ENCODE measurements at places on chromosomes 5 and 9.

DNA sequence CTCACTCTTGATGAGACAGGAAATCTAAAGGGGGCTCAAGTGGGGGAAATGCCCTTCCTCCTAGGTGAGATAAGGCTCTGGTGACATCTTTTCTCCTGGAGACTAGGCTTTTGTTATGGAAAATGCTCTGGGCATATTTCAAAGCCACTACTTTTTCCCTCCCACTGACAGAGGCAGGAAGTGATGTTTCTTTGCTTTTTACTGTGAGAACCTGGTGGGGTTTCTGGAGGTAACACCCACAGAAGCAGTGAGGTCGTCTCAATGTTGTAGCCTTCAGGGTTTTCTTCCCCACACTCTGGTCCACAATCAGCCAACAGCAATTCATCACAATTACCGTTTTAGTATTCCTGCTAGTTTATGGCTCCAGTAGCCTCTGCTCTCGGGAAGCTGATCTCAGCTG is 41.4 kb upstream of the FAM240B start:
- DNase-seq = no peak

- no peak for DNase-seq
These were observed 93.9 kb downstream of the CD180 start for GRCh38 chr5:67102708-67103107.

DNA sequence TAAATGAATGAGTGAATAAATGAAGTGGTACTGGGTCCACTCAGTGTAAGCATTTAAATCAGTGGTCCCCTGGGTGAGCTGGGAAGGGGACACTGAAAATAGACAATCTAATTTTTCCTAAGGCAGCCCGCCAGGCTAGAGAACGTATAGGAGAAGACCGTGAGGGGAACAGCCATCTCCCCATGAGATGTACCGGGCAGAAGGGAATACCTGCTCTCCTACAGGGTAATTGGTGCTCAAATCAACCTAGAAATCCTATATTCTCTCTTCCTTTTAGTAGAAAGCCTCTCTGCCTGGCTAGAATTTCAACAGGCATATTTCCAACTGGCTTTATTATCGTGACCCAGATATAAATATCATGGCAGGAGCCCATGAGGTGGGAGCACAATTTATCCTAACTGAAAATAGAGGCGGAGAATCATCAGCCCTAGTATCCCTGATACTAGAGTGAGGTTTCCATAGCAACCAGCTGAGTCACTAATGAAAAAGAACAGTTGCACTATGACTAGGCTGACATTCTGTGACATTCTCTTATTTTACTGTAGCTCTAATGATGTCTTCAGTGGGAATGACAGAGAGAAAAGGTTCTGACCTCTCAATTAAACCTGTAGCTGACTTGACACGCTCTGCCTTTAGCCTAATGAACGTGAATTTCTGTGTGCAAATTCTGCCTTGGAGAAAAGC is 96.5 kb upstream of the CAST start:
- DNase-seq = no peak

- DNase-seq = no peak
These were observed 203.7 kb downstream of the NXNL2 start for GRCh38 chr9:88738709-88739108.

DNA sequence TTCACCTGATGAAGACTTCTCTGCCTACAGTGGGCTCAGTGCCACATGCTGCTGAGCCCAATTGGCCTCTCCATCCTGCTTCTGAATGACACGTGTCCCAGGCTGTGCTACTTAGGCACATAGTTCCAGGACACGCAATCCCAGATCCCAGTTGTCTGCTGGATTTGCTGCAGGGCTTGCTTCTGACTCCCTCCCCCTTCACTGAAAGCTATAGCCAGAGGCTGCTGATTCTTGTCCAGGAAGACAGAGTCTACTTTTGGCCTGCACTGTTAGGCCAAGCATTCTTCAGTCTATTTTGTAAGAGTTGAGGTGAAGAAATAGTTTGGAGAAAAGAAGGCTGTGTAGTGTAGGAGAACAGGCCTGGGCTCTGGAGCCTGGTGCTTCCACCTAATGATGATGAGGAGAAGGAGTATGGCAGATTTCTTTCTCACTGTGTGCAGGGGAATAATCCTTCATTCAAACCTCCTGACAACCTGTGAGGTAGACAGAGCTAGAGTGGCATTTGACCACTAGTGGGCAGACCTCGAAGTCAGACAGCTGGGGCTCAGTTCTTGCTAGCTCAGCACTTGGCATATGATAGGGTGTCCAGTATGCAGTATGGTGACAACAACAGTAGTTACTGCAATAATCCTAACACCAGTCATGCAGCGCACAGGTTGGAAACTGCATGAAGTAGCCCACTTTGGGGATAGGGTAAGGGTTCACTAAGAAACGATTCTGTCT is 19.5 kb upstream of the ASPN start:
- DNase-seq = peak; percentile 50

- no peak for DNase-seq
These were observed 301.7 kb upstream of the PCSK5 start for GRCh38 chr9:75588808-75589207.

- DNase-seq = peak; percentile 24
These were observed 53.4 kb downstream of the GALNT12 start for GRCh38 chr9:98860871-98861293.

- DNase-seq = no peak
These were observed 484.9 kb downstream of the BNC2 start for GRCh38 chr9:16385590-16385989.

- DNase-seq = no peak
These were observed 60.3 kb downstream of the STX17 start for GRCh38 chr9:99966716-99967115.

DNA sequence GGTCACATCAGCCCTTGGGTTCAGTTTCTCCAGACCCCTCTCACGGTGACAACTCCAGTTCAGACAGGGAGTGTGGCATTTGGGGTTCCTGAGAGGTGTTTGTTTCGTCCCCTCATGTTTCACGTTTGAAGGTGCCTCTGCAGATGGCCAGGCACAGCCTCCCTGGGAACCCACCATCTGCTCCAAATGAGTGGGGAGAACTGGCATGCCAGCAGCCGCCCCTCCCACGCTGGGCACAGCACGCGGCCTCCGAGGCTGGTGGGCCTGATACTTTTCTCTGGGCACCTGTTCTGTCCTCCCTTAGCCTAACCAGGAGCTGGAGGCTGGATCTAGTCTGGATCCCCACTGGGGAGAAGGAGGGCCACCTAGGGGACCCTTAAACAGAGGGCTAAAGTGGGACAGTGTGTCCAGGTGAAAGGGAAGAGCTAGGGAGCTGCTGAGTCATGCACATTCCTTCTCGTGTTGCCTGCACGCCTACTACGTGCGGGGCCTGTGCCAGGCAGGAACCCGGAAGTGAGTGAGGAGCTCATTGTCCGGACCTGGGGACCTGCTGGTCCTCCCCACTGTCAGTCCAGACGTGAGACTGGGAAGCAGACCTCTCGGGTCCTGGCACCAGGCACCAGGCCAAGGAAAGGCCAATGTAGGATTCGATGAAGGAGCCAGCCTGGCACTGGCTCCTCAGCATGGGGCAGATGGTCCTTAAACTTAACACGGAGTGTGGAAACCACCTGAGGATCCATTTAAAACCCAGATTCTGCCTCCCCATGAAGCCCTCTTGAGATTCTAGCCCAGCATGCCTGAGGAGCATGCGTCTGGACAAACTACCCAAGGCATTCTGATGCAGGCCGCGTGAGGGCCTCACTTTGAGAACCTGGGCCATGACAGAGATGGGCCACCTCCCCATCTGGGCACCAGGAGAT is 11.7 kb downstream of the DNM1 start:
- DNase-seq = no peak

GRCh38 chr9:72354704-72355103 is 10.3 kb downstream of the ZFAND5 start:
- DNase-seq = no peak

DNA sequence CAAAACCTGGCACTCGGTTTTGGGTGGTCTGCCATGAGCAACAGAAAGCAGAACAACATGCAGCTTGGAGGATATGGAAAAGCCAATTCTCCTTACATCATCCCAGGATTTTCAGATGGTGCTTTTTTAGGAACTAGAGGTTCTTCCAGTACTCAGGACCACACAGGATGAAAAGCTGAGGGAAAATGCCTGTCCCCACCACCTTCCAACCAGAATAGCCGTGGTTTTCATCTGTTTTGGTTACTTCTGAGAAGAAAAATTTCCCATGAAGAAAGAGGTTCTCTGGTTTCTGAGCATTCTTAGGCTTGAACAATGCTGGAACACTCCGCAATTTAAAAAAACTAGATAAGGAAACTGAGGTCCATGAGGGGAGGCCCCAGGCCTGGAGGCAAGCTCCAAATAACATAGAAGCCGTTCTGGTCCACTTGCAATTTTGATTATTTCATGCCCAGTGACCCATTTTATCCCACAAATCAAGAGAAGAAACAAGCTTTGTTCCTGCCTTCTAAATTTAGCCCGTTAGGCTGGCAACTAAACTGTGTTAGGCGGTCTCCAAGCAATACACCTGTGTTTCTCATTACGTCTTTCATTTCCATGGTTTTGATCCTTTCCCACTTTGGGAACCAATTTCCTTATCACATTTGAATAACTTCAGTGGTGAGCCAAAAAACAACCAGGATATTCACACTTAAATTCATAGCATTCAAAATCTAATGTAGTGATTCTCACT is 79.2 kb upstream of the SPIN1 start:
- DNase-seq = no peak

- no peak for DNase-seq
These were observed at the start of gene LRRC14B for GRCh38 chr5:191036-191948. LRRC14B (plus strand) TSS chr5:191495; CDS start chr5:191539, 44 bp downstream.

- DNase-seq = no peak
These were observed 7.3 kb upstream of the CDC14B start for GRCh38 chr9:96626912-96627311.

DNA sequence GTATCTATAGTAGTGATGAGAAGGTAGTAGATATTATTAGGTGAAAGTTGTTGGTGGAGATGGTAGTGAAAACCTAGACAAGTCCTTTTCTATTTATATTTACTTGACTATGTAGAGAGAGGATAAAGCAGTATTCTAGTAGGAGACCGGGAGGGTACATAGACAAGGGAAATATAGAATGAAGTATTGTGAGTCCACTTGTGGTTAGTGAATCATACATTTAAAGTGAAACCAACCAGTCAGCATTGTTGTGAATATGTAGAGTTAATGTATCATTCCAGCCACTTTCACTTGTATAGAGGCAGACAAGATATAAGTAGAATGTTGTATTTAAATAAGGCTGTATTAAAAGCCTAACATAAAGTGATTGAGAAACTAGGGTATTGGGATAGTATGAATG is 1711.3 kb upstream of the ACO1 start:
- DNase-seq = no peak

- no peak for DNase-seq
These were observed 6.7 kb downstream of the SLCO4C1 start for GRCh38 chr5:102289251-102289899.

- DNase-seq = no peak
These were observed 270.6 kb downstream of the MLLT3 start for GRCh38 chr9:20351715-20352114.

DNA sequence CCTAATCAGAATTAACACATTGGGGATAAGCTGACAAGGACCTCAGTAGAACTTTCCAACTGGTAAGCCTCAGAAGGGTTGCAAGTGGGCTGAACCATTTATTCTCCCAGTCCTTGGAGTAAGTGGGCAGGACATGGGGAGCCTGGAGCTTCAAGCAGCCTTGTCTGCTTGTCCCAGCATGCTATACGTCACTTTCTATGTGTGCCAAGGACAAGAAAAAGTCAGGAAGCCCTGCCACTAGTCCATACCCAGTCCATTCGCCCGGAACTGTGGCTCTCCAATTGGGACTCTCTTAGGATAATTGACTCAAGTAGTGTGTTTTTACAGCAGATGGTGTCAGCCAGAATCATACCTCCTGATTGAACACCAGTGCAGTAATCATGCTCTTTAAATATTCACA is 62.6 kb upstream of the FRRS1L start:
- no peak for DNase-seq

GRCh38 chr9:32965999-32966722 is 35.3 kb downstream of the APTX start:
- DNase-seq = no peak

DNA sequence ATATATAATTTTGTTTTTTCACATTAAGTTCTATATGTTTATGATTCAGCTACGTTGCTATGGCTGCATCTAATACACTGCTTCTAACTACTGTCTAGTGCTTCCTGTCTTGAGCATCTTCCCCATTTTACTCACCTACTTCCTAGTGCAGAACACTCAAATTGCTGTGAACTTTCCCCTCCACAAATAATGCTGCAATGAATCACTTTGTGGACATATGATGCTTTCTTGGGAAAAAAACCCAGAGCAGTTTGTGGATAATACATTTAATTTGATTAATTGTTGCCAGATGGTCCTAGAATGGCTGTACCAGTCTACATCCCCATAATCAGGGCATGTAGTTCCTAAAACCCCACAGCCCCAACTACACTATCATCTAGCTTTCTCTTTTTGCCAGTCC is 18.5 kb downstream of the CD180 start:
- DNase-seq = no peak

- no peak for DNase-seq
These were observed 8.6 kb downstream of the NSD1 start for GRCh38 chr5:177142098-177142611.

DNA sequence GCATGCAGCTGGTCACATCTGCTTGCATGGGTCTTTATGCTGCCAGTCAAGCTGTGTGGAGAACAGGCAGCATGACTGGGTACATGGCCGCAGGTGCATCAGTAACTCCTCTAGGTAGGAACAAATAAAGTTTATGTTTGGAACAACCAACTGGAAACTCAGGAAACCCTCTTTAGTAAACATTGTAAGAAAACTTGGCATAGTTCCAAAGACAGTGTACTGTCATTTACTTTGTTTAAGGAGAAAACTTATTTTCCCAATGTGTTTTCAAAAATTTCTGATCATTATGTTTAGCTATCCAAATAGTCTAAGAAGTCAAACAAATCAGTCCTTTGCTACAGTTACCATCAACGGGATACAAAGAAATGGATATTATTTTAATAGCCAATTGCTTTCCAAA is 386.0 kb downstream of the CHSY3 start:
- no peak for DNase-seq

GRCh38 chr5:3336666-3337065 is 259.0 kb upstream of the IRX1 start:
- DNase-seq = no peak

DNA sequence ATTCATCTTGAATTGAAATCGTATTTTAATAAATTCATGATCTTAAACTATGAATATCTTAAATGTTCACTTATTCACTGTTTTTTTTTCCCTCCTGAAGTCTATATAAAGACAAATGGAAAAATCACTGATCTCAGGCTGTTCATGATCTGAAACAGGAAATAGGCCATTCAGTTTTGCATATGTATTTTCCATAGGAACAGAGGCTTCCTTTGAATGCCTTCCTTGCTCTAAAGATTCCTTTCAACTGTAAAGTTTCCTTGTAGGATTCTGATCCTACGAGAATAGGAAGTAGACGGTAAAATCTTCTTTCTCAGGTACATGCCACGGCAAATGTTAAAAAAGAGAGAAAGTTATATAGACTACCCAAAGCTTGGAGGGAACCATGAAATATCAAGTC is 194.4 kb upstream of the PPP1R2B start:
- no peak for DNase-seq

GRCh38 chr5:91225848-91226686 is 157.1 kb downstream of the ARRDC3 start:
- peak; percentile 18 for DNase-seq

Data from endothelial cell (in vitro differentiated cells).